CMK (cell line): ENCODE measurements at places on chromosomes 6 and 20.

- DNase-seq: no peak
Measured at GRCh38 chr6:3231247-3232016, 4.0 kb upstream of the TUBB2B start.

DNA sequence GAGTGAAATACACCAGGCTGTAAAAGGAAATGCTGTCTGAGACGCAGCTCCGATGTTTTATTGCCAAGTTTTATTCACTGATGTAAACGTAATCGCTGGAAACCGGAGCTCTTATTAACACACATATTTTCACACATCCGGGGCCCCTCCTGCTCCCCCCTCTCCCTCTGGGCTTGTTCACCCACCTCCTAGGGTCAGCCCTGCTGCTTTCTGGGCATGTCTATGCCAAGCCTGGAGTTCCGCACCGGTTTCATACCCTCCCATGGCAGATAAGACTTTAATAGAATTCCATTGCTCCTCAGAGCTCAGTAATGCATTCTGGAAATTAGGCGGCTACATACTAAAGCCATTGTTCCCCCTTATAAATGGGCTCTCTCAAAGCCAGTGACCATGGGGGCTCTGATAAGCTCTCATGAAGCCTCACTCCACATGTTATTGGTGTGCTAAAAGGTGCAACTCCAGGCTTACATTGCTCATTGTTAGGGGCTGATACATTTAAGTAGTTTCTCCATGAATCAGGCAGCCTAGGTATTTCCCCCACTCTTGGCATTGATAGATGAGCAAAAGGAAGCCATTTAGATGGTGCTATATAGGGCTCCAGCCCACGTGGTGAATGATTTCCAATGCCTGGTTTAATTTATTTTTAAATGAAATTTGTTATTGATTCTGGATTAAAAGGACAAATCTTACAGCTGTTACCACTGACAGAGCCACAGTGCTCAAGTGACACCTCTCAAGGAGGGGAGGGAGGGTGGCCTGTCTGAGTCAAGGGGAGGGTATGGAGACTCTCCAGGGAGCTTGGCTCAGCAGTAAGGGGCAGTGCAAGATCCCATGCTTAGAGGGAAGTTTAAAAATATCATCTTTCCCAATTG is 4.5 kb upstream of the VSTM2L start:
- DNase-seq: no peak

DNA sequence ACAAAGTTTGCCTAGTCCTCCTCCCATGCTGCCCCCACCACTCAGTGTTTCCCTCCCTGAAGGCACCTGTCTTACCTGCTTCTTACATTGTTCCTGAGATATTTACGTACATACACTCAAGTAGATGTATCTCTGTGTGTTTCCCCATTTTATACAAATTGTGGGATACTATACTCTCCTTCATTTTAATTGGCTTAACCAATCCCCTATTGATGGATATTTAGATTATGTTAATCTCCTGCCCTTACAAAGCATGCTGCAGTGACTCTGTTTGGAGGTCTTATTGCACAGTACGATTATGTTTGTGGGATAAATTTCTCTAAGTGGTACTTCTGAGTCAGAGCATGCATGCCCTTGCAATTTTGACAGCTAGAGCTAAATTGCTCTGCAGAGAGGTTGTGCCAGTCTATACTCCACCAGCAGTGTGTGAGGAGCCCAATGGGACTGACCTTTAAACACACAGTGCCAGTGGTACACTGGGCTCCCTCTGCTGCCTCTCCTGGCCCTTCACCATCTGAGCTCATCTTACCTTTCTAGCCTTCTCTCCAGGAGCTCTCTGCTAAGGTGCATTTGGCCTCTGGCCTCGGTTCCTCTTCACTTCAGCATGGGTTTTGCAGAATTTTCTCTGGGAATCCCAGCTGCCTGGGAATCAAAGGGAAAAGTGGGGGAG is 57.4 kb downstream of the LYRM2 start:
- no peak for DNase-seq

DNA sequence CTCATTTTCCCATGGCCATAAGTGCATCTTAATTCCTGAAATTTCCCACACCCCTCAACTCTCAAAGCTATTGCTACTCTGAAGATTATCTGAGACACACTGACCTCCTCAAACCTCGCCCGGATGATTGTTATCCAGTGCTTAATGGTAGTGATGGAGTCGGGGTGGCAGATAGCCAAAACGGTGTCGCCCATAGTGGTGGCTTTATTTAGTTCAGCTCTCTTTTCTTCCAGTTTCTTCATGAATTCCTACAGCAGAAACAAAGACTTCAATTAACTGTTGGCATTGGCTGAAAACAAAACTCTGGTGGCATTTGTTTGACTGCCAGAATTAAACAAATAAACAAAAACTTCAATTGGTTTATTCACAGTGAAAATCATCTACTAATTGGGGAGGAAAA is 165.4 kb downstream of the DST start:
- DNase-seq: no peak

GRCh38 chr6:168618546-168619315 is 177.7 kb downstream of the SMOC2 start:
- DNase-seq: no peak

DNA sequence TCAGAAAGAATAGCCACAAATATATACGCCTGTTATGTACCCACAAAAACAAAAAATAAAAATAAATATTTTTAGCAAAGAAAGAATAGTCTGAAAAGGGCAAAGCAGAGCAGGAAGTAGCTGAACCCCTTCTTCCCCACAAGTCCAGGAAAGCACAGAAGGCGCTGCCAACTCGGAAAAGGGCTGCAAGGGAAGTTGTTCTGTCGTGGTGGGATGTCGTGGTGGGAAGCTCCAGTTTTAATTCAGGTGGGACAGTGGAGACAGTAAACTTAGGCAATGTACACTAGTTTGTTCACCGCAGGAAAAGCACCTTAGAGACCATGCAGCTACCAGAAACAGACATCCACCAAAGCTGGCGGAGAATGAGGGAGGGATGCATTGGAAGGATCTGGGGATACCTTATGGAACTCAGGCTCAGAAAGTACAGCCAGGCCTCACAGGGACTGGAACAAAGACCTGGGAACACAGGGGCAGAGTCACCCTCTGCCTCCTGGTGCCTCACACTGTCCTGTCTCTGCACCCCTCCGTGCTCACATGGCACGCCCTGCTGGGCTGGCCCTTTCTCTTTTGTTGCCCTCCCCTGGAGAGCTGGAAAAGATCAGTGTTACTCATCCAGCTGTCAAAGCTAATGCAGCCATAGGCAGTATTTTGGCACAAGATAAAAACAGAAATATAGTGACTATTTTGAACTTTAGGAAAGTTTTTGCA is 3.3 kb upstream of the APMAP start:
- DNase-seq: no peak
